ENCODE measurements at places on chromosomes 11 and 22.

GRCh38 chr11:63931876-63932275, 6.9 kb upstream of the NAA40 start:
- no peak for DNase-seq

DNA sequence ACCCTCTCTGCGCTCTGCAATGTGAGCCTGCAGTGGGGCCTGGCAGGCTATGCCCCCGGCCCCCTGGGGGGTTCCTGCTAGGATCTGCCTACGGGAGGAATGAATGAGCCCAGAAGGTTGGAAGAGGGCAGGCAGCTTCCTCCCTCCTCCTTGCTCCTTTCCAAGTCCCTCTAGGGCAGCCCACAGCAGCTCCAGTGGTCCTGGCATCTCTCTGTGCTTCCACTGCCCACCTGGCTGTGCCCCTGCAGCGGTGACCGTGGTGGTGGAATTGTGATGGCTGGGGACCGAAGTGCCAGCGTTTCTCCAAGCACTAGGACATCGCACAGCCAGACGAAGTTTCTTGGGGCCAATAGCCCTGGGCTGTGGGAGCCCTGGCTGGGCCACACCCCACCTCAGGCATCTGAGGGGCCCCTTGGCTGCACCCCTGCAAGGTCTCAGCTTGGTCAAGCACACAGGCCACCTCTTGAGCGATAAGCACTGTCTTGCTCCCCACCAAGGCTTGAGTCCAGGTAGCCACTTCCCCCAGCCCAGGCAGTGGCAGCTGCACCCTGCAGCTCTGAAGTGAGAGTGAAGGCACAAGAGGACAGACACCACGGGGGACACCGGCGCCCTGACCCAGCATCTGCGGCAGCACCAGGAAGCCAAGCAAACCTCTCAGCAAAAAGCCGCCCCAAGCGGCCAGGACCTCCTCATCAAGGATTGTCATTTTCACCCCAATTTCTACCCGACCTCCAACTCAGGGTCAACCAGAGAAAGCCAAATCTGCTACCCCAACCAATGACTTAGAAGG, 346.3 kb downstream of the CTTN start:
- no peak for DNase-seq

- DNase-seq: no peak
Measured at GRCh38 chr11:60912223-60912850, 1.6 kb upstream of the TMEM109 start.

DNA sequence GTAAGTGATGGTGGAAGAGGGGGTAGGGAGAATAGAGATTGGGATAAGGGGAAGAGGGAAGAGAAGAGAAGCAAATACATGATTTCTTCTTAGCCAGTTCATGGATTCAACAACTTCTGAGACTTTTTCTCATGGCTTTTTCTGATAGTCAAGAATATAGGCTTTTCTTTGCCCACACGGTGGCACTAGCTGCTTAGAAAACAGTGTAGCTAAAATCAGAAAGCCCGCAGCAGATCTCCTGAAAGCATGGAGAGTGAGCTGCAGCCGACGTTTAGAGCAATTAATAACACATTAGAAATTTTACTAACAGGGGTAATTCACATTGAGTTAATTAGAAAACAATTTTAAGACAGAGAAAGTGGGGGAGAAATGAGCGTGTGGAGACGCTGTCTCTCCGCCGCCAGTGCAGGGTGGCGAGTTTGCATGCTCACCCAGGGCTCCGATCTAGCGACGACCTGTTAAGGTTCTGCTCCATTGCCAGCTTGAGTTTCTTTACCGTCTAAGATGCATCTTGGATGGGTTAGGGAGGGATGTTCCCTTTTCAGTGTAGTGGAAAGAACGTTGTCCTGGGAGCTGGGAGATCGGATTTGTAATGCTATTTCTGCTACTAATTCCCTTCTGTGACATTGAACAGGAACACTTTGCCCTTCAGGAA, 3.3 kb upstream of the RAG1 start:
- peak; percentile 58 for DNase-seq

- no peak for DNase-seq
Measured at GRCh38 chr22:39173787-39174497, 21.5 kb upstream of the CBX7 start.

DNA sequence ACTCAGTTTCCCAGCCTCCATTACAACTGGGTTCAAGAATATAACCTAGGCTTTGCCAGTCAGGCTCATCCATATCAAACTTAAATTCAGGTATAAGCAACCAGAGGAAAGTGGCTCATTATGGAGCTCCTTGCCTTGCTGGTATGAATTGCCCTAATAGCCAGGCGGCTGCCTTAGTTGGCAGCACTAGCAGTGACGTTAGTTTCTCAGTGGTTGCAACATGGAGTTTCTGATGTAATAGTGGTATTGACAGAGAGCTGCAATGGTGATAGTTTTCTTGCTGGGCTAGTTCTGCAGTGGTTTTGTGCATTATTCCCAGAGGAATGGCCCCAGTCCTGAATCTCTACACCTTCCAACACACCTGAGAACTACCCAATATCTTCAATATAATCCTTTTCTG, 3.8 kb upstream of the TMEM123 start:
- no peak for DNase-seq

GRCh38 chr11:22702031-22702430, 35.6 kb downstream of the GAS2 start:
- no peak for DNase-seq

DNA sequence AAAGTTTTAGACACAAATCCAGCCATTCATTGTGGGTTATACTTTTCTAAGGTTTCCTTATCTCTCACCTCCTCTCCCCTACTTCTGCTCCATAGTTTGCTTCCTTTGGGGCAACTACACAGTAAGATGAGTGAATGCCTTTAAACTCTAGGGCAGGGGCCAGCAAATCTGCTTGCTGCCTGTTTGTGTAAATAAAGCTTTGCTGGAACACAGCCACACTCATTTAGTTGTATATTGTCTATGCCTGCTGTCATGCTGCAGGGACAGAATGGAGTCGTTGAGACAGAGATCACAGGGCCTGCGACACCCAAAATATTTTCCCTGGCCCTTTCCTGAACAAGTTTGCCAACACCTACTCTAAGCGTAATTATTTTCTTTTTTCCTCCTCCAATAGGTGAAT, 58.7 kb downstream of the TECTA start:
- no peak for DNase-seq

- DNase-seq: no peak
Measured at GRCh38 chr22:34800260-34800980, 265.5 kb upstream of the ISX start.

DNA sequence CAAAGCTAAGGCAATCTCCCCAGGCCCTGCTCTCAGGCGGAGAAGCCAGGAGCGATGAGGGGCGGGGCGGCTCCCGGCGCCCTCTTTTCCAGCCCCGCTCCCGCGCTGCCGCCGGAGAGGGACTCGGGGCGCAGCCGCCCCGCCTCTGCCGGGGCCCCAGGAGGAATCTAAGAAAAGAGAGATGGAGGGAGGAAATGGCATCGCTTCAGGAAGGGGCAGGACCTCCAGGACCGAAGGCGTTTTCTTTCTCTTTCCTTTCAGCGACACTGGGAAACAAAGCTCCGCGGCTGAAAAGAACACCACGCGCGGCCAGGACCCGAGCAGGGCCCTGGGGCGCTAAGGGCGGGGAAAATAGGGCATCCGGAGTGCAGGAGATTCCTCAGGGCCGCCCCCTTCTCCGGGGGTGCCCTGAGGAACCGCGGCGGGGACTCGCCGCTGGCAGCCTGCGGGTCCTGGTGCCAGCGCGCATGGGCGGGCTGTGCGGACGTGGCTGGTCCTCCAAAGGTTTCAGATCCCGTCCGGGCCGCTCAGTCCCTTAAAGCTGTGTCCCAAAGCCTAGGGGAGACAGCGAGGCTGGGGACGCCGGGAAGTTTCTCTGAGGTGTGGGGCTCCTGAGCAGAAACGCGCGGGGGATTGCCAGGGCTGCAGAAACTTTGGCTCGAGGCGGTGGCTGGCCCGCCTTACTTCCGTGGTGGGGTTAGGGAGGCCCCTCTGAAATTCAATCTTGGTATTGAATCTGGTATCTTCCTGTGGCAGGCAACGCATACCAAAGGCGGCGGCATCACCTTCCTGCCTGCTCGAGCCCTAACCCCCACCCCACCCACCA, 2.8 kb upstream of the BSX start:
- DNase-seq: no peak

- no peak for DNase-seq
Measured at GRCh38 chr11:47595029-47595428, 818 bp upstream of the C1QTNF4 start.

GRCh38 chr11:4748438-4748837, 21.3 kb downstream of the OR51F1 start:
- no peak for DNase-seq

- peak; percentile 28 for DNase-seq
Measured at GRCh38 chr11:14908214-14908880, 16.3 kb upstream of the CYP2R1 start.

GRCh38 chr11:125270711-125271110, 106.2 kb downstream of the PKNOX2 start:
- no peak for DNase-seq

DNA sequence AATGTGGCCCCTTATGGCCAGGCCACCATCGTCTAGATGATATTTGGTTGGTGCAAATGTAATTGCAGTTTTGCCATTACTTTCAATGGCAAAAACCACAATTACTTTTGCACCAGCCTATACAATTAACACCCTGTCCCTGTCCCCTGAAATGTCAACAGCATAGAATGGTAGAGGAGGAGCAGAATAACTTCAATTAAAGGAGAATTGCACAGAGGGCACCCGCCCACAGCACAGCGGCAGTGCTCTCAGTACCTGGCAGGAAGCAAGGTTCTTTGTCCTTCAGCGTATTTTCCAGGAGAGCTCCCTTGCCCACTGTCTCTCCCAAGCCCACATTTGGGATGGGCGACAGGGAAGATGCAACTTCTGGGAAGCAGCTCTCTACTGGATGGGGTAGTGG, 115.3 kb downstream of the TRIM29 start:
- no peak for DNase-seq

DNA sequence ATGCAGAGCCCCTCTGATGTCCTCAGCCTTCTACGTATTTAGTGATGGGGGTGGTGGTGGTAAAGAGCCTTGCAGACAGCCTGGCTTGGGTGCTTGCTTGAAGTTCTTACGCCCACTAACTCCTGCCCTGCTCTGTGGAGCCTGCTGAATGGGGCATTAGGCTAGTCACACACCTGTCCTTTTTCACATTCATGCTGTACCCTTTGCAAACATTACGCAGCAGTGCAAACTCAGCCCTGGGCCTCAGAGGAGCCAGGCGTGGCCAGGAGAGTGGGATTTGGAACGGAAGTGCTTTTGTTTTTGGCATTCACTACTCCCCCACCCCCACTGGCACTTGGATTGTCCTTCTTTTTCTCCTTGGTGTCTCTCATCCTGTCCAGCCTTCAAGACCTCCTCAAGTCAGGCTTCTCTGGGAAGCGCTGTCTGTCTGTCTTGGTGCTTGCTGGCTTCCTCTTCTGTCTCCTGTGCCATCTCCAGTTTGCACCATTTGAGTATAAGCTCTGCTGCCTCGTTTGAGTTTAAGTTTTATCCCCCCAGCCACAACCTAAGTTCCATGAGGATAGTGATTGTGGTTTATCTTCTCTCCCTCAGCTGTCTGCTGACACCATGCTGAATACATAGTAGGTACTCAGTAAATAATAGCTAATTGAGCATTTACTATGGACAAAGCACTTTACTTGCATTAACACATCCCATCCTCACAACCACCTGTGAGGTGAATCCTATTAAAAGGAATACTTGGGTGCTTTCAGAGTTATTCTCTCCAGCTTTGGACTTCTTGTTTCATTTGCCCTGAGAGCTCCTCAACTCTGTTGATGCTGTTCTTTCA, 26.7 kb downstream of the ZBTB16 start:
- DNase-seq: no peak

GRCh38 chr11:95306801-95307200, 75.8 kb upstream of the SESN3 start:
- no peak for DNase-seq

- no peak for DNase-seq
Measured at GRCh38 chr11:75659836-75660235, 9.0 kb downstream of the MAP6 start.

- no peak for DNase-seq
Measured at GRCh38 chr22:44005524-44005923, 18.6 kb upstream of the PARVB start.

- no peak for DNase-seq
Measured at GRCh38 chr11:17707830-17708229, 11.5 kb upstream of the MYOD1 start.
